NAMALWA (cell line): ENCODE measurements at places on chromosomes 4 and X.

DNA sequence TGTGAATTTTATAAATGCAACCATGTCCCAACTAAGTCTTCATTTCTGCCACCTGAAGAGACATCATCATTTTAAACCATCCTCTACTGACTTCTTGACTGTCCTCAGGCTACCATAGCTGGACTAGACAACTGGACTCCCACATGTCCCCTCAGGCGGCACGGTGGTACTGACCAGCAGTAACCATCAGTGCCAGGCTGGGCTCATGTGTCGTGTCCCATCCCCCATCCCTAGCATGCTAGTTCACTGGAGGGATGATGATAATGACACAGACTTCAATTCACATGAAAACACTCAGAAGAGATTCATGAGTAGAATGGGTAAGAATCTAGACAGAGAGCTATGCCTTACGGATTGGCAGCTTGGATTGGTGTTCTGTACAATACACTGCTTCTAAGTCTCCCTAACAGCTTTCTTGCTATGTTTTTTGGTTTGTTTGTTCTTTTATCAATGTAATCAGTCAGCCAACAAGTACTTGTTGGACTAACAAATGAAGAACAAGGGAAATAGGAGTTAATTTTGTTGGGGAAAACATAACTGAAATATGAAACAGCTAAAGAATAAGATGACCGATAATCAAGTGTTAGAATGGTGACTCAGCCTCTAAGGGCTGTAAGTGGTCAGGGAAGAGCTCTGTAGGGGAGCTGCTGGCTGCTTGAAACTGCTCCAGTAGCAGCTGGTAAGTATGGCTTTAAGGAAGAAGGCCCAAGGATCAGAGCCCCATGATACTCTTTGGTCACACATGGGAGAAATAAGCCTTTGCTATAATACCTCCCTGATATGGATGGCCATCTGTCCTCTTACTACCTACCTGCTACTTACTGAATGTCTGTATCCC is 10.3 kb downstream of the ZDHHC9 start:
- DNase-seq: no peak

GRCh38 chr4:104010722-104011121 is 290.9 kb upstream of the TACR3 start:
- DNase-seq: no peak

DNA sequence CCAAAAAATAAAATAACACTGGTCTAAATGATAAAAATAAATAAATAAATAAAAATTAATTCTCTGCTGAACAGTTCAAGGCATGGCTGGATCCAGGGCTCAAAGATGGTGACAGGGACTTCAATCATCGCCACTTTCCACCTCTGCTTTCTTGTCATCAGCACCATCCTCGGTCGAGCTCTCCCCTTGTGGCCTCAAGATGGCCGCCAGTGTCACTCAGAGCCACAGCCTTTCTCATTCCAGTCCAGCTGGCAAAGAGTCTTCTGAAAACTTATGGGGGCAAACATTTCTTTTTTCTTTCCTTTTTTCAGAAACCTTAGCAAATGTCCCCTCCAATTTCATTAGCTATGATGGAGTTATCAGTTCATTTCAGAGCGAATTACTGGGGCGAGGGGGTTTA is 119.5 kb downstream of the RAB28 start:
- DNase-seq: no peak

DNA sequence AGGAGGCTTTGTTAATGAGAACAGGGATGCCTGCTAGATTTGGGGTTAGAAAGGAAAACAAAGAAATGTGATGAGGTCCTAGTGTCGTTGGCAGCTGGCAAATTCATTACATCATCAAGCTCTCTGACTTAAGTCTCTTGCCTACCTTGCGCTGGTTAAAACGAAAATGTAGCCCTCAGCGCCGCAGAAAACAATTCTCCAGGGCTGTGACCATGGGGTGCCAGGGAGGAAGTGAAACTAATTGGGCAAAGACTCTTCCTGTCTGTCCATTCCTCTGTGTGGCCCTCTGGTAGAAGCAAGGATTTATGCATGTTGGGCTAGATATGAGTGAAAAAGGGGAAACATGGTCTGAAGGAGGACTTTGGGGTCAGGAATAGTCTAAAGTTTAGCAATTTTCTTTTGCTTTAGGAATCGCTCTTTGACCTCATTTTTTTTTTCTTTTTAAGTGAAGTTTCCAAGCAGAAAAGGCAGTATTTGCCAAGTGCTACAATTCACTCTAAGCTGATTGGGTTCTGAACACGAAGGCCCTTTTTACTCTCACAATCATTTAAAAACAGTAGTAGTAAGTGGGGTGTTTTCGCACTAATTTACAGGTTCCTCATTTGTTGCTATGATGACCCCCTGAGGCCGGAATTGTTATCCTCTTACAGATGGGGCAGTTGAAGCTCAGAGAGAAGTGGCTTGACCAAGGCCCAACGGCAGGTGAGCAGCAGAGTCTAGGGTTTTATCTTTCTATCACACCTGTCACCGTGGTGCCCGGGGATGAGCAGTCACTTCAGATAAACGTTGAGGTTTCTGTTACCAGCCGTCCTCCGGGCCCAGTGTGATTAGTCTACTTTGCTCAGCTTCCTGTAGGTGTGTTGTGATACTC is 27.3 kb upstream of the CHRNA9 start:
- DNase-seq: peak; percentile 96

DNA sequence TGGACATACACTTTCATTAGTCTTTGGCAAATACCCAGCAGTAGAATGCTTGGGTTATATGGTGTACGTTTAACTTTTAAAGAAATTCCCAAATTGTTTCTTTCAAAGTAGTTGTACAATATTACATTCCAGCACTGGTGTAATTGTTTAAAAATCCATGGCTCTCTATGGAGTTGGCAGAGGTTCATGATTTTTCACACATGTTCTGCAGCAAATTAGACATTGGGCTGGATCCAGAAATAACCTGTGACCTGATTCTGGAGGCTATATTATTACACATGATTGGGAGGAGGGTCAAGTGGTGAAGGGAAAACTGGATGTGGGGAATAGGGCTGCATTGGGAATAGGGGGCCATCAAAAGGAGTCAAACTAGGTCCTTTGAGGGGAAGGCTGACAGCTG is 41.9 kb downstream of the MAMLD1 start:
- no peak for DNase-seq

DNA sequence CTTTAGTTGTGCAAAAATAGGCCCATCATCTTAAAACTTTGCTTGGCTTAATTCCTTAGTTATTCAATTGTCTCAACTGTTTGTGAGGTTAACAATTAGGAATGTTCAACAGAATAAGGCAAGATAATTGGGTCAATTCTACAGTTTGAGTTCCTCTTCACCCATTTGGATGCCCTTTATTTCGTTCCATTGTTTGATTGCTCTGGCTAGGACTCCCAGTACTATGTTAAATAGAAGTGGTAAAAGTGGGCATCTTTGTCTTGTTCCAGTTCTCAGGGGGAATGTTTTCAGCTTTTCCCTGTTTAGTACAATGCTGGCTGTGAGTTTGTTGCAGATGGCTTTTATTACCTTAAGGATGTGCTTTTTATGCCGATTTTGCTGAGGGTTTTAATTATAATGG is 761.5 kb upstream of the GRIA3 start:
- DNase-seq: no peak

- DNase-seq: no peak
These were observed 2618.6 kb downstream of the ARAP2 start for GRCh38 chr4:33625748-33626147.

- DNase-seq: no peak
These were observed 1614.7 kb downstream of the STIM2 start for GRCh38 chr4:28475381-28475780.

GRCh38 chr4:77001907-77002306 is 52.4 kb downstream of the SEPTIN11 start:
- no peak for DNase-seq

DNA sequence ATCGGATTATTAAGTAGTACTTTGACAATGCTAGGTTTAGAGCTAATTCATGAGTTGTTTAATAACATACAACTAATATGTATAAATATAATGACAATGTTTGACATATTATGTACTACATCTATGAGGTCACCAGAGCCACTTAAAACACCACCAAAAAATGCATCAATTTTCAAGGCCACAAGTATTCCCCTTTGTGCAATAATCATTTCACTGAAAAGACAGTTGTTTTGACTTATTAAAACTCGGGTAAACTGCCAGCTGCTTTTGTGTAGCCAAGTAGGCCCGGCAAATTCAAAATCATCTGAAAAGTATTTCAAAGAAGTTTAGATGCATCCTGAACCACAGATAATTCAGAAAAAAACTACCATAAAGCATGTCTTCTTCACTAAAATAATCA is 48.7 kb downstream of the CLOCK start:
- no peak for DNase-seq
